ENCODE measurements at places on chromosomes 4 and X.

DNA sequence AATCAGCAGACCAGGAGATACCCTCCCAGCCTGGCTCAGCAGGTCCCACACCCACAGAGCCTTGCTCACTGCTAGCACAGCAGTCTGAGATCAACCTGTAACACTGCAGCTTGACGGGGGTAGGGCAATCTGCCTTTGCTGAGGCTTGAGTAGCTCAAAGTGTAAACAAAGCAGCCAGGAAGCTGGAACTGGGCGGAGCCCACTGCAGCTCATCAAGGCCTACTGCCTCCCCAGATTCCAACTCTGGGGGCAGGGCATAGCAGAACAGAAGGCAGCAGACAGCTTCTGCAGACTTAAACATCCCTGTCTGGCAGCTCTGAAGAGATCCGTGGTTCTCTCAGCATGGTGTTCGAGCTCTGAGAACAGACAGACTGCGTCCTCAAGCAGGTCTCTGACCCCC, 15.1 kb upstream of the GABRA2 start:
- no peak for DNase-seq

DNA sequence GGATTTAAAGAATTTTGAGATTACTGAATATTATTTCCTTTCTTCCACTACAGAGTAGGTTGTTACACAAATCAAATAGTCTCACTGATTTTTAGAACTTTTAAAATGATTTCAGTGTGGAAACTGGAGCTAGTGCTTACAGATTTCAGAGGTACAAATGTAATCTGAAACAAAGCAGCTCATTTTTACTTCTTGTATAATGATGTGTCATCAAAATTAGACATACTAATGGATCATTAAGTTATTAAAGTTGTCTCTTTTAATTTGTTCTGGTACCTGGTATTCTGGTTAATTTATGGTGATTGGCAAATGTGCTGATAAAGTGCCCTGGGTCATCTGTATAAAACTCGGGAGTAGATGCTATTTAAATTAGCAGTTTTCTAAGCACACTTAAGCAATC, 1528.3 kb downstream of the RPA4 start:
- DNase-seq = no peak

DNA sequence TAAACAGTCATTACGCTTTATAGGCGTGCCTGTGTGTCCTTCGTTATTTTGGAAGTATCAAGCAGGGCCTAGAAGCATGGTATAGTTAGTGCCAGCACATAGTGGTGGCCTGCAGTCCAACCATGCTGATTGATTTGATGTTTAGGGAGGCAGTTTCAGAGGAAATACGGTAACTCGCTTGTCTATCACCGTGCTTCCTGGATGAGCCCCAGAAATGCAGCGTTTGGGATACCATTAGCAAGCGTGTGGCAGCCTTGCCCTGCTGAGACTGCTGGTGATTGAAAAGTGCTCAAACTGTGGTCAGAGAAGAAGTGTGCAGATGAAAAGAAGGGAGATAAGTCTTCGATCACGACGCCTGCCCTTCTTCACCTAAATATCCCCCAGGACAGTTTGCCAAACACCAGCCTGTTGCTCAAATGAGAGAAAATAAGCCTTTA, 158.4 kb downstream of the CHIC2 start:
- no peak for DNase-seq

- no peak for DNase-seq
Measured at GRCh38 chr4:108301545-108302251, 133.0 kb upstream of the LEF1 start.

DNA sequence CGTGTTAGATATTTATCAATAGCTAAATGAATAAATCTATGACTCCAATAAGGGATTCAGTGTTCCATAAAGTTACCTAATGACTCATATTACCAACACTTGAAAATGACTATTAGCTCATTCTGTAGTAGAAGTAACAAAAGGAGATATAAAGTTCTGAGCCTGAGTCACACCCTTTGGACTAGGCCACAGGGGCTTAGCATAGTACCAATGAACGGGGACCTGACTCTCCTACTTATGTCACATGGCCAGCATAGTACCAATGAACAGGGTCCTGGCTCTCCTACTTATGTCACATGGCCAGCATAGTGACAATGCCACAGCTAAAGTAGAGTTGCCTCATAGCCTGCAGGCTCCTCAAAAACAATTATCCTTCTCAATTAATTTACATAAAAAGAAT, 43.7 kb downstream of the MAGEB16 start:
- DNase-seq = no peak

- no peak for DNase-seq
Measured at GRCh38 chr4:2662598-2662997, 93.5 kb downstream of the TNIP2 start.

- DNase-seq = no peak
Measured at GRCh38 chrX:110796407-110796697, 735 bp upstream of the CHRDL1 start.

- DNase-seq = no peak
Measured at GRCh38 chr4:73922317-73922716, 53.1 kb downstream of the CXCL1 start.

- DNase-seq = no peak
Measured at GRCh38 chr4:133597251-133597650, 448.2 kb downstream of the PCDH10 start.

GRCh38 chrX:7263330-7263729, 115.4 kb upstream of the PUDP start:
- no peak for DNase-seq

DNA sequence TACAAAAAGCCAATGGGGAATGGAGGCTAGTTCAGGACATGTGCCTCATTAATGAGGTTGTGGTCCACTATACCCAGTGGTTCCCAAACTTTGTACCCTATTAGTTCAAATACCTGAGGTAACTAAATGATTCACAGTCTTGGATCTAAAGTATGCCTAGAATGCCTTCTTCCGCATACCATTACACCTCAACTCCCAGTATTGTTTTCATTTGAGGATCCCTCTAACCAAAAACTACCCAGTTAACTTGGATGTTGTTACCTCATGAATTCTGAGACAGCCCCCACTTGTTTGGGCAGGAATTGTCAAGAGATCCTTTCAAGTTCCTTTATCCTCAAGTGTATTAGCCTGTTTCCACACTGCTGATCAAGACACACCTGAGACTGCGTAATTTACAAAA, 439.2 kb downstream of the PCDH10 start:
- no peak for DNase-seq

DNA sequence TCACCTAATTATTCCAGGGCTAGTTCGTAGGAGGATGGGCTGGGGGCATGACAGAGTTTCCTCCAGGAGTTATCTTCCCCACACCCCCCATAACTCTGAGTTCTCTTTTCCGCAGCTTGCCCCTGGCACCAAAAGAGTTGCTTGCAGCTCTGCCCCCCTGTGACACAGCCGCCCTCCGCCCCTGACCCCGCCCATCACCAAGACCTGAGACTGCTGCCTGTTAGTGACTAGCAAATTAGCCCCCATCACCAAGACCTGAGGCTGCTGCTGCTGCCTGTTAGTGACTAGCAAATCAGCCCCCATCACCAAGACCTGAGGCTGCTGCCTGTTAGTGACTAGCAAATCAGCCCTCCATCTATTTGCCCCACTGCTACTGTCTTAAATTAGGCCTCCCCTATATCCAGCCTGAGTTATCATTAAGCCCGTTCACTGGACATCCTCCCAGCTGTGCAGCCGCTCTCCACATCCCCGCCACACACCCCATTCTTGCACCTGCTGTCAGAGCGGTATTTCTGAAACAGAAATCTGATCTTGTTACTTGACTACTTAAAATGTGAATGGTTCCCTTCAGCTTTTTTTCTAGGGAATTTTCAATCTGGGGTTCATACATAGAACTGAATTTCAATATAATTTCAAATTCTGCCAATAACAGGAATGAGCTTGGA, 1.5 kb upstream of the PAPSS1 start:
- DNase-seq = peak; percentile 39

GRCh38 chr4:22787753-22788375, 95.1 kb downstream of the GBA3 start:
- no peak for DNase-seq

DNA sequence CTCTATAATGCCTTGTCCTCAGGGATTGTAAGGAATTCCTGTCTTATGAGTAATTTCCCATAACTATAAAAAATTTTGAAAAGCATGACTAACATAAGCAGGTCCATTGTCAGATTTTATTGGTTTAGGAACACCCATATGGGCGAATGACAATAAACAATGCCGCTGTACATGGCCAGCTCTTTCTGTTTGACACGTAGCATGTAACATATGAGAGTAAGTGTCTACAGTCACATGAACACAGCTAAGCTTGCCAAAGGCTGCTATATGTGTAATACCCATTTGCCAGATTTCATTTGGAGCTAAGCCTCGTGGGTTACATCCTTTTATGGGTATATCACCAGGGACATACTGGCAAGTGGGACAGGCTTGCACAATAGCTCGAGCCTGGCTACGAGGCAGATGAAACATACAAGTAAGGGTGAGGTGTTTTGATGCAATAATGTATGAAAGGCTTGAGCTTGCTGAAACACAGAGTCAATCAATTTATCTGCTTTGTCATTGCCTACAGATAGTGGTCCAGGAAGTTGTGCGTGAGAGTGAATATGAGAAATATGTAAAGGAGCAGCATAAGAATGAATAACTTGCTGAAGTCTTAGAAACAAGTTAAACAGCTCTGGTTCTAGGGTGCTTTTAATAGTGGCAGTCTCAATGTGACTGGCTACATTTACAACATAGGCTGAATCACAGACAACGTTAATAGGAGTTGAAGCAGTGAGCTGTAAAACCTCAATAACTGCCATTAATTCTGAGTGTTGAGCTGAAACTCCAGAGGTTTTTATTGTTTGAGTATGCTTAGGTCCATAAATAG, 67.4 kb upstream of the UGT2B10 start:
- no peak for DNase-seq

- no peak for DNase-seq
Measured at GRCh38 chr4:26000274-26000950, 86.4 kb downstream of the SMIM20 start.

DNA sequence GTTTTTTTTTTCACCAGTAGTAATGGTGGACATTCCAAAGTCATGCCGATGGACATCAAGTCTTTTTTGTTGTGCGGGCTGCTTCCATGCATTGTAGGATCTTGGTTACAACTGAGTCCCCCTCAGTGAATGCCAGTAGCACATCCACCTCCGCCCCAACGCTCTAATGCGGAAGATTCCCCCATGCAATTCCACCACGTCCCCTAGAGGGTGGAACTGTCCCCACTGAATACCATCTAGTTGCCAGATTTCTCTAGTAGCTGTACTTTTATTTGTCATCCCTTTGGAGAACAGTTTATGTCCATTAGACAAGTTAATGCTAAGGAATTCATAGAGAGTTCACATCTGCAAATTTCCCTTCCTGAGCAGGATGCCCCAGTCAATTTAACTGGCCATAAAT, 6.7 kb downstream of the SHISA3 start:
- DNase-seq = no peak

GRCh38 chr4:16757080-16757521, 141.3 kb downstream of the LDB2 start:
- no peak for DNase-seq

DNA sequence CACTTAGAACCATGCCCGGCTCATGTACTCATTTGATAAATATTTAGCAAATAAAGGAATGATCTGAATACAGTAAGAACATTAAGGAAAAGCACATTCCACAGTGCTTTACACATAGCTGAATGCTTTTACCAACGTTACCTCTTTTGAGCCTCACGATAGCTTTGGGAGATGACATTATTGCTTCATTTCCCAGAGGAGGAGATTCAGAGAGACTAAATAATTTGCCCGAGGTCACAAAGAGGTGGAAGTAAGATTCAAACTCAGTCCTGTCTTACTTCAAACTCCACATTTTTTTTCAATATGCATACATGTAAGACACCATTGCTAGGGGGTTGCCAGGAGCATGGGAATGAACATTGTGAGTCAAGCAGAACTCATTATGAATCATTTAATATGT, 538.5 kb downstream of the BCOR start:
- no peak for DNase-seq

- DNase-seq = no peak
Measured at GRCh38 chr4:73485596-73485995, 4.1 kb downstream of the AFM start.

GRCh38 chr4:167715176-167715575, 377.2 kb upstream of the ANXA10 start:
- DNase-seq = no peak

DNA sequence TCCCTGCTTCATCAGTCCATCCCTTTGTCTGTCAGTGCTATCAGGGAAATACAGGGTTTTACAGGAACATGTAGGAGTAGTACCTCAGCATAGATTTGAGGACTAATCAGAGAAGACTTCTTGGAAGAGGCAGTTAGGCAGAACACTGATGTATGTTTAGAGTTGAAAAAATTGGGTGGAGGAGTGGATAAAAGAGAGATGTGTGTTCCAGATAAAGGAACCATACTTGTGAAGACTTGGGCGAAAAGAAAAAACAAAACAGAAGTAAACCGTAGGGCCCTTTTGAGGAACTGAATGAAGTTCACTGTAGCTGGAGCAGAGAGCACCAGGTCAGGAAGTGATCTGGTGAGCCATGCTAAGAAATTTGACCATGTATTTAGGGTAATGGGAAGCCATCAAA, 32.3 kb downstream of the AFF1 start:
- no peak for DNase-seq

- no peak for DNase-seq
Measured at GRCh38 chr4:136992032-136992431, 540.3 kb downstream of the PCDH18 start.

GRCh38 chr4:11348449-11349088, 80.1 kb downstream of the HS3ST1 start:
- no peak for DNase-seq

- no peak for DNase-seq
Measured at GRCh38 chr4:10949039-10949733, 264.6 kb upstream of the CLNK start.

DNA sequence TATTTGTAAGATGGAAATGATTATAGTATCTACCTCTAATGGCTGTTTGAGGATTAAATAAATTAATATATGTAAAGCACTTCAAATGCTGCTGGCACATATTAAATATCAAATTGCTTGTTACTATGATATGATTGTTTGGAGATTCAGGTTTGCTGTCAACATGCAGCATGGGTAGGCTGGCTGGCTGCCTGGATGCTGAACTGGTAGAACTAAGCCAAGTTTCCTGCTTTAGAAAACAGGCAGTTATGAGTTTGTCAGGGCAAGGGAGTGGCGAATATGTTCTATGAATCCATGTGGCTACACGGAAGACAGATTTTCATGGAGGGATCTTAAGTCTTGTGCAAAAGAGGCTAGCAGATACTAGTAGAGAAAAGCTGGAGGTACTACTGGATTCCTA, 239.6 kb downstream of the GBA3 start:
- DNase-seq = no peak

DNA sequence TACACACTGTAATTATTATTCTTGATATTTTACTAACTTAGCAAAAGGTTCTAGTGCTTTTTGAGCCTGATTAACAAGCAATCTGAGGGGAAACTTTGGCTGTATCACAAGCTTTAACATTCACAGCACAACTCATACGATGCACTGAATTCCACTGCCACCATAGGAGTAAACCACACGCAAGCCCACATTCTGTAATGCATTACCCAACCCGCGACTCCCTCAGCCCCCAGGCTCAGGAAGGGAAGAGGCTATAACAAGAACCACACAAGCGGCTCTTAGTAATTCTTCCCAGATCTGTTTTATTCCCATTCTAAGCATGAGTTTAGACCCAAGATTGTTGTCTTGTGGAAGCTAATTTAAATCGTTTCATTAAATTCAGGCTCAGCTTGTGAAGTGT, 138.5 kb upstream of the TBL1X start:
- DNase-seq = no peak

All from CD4-positive, alpha-beta T cell treated with Interleukin-6 at 100 ng/mL for 8 hours (primary cell).